Activated CD8-positive, alpha-beta T cell treated with anti-CD3 and anti-CD28 coated beads for 36 hours (primary cell): ENCODE measurements at places on chromosomes 1 and 21. TPM values are rescaled to one million over a fixed set of nuclear protein-coding genes. Genes with fewer than 3 reads are reported as not detected.

DNA sequence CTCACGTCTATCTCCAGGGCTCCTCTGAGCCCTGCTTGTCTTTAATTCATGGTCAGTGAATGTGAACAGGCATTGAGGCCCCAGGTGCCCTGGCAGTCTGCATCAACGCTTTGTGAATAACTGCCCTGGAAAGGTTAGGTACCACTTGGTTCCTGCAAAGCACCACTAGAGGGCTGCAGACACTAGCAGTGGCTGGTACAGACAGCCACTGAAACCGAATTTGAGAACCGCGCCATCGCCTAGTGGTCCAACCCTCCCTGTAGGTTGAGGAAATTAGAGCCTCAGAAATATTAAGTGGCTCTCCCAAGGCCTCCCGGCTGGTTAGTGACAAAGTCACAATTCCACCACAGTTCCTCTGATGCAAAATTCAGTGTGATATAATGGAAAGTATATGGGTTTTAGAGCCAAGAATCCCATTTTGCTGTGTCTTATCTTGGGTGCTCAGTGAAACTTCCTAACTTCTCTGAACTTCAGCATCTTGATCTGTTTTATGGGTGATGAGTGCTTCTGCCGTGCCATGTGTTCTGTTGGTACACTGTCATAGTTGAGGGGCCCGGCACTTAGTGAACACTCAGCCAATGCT is 46.2 kb upstream of the BCL9 start:
- no peaks in the 10 kb centered on the region for H3K36me3 ChIP-seq
- peak; percentile 83 for DNase-seq
- H3K27me3 ChIP-seq: peaks cover 4% of the 10 kb centered on the region

DNA sequence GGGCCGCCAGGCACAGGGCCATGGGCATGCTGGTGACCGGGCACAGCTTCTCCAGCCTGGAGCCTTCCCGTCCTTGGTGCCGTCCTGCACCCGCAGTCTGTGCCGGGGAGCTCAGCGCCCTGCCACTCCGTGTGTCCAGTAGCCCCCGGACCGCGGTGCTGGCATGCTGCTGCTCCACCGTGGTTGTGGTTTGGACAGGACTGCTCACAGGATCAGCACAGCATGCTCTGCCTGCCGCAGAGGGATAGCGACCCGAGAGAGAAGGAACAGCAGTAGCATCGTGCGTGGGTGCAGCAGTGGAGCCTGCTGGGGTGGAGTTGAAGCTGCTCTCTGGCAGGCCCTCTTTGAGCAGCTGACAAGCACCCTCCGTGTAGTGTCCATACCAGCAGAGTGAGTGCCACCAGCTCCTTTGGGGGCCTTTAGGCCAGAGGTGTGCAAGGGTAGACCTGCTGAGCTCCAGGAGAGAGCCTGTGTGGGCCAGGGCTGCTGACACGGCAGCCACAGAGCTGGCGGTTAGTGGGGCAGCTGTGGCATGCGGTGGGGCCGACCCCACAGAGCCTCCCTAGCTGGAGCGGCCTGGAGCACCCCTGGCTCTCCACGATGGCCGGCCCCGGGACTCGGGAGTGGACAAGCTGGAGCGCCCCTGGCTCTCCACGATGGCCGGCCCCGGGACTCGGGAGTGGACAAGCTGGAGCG is 6.4 kb upstream of the PCBP3 start:
- H3K27me3 ChIP-seq: no peaks in the 10 kb centered on the region
- no peaks in the 10 kb centered on the region for H3K36me3 ChIP-seq
- no peak overlapping the region for H3K4me3 ChIP-seq
- H3K27ac ChIP-seq: no peak overlapping the region
- DNase-seq: no peak

DNA sequence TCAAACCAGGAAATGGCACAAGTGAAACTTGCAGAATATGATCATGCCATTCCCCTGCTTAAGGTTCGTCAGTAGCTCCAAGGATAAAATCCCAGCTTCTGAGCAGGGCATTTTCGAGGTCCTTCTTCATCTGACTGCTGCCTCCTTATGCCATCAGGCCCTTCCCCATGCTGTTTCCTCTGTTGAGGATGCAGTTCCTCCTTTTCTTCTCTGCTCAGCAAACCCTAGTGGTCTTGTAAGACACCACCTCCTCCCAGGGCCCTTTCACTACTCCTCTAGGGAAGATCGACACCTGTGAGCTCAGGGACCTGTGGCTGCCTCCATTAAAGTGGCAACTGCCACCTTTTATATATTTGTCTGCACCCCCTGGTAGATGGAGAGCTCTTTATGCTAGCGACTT is 62.1 kb upstream of the JUN start:
- DNase-seq: no peak
- H3K27ac ChIP-seq: no peak overlapping the region
- no peaks in the 10 kb centered on the region for H3K36me3 ChIP-seq
- no peak overlapping the region for H3K4me3 ChIP-seq
- no peaks in the 10 kb centered on the region for H3K4me1 ChIP-seq
- H3K27me3 ChIP-seq: no peaks in the 10 kb centered on the region

GRCh38 chr1:21188235-21188634 is 11.5 kb upstream of the EIF4G3 start:
- H3K27me3 ChIP-seq: peaks cover 3% of the 10 kb centered on the region
- no peaks in the 10 kb centered on the region for H3K4me1 ChIP-seq
- no peak overlapping the region for H3K27ac ChIP-seq
- no peak for DNase-seq
- no peak overlapping the region for H3K4me3 ChIP-seq

- no peaks in the 10 kb centered on the region for H3K36me3 ChIP-seq
- no peak overlapping the region for H3K4me3 ChIP-seq
- H3K27me3 ChIP-seq: peaks cover 7% of the 10 kb centered on the region
- H3K4me1 ChIP-seq: no peaks in the 10 kb centered on the region
Observed at GRCh38 chr1:66540434-66541032, 6.6 kb downstream of the SGIP1 start.

DNA sequence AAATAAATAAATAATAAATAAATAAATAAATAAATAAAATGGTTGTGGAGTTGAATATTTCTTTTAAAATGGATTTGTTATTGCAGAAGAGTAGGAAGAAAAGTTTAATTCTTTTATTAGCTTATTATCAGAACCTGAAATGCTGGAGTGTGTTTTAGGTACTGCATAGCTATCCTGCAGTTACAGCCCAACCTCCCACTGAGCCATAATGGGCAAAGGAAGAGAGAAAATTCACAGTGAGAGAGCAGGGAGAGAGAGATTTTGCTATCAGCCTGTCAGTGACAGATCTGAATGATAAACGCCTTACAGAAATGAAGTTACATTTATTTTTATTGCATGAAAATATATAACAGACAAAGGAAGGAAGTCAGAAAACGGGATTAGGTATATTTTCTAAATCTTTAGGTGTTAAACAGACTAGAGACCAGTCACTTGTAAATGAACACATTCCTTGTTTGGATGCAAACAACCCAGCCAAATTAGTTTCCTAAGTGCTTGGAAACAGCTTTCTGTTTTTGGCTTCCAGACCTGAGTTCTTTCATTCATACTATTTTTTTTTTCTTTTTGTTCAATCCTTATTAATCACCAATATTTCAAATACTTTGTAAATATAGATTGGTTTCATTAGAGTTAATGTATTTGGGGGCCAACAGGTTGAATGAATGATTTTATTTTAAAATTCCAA is 425.3 kb downstream of the USP25 start:
- no peaks in the 10 kb centered on the region for H3K36me3 ChIP-seq
- H3K4me3 ChIP-seq: no peak overlapping the region
- no peaks in the 10 kb centered on the region for H3K4me1 ChIP-seq
- H3K27ac ChIP-seq: no peak overlapping the region
- H3K27me3 ChIP-seq: no peaks in the 10 kb centered on the region

DNA sequence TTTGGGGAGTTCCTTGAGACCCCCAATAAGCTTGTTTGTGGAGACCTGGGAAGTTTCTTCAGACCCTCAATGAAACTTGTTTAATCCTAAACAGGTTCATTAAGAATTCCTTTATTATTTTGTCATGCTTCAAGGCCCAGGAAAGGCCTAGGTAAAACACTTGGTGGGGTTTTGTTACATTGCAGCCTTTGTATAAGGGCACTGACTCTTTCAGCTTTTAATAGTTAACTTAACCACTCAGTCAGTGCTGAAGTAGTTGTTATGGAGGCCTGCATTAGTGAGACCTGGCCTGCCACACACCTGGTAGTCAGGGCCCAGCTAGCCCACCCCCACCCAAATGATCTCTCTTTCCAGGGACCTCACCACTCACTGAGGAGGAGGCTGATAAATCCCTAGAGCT is 103.7 kb downstream of the FCRL5 start:
- H3K27ac ChIP-seq: no peak overlapping the region
- H3K27me3 ChIP-seq: no peaks in the 10 kb centered on the region
- H3K4me1 ChIP-seq: no peaks in the 10 kb centered on the region
- H3K36me3 ChIP-seq: no peaks in the 10 kb centered on the region
- no peak for DNase-seq

DNA sequence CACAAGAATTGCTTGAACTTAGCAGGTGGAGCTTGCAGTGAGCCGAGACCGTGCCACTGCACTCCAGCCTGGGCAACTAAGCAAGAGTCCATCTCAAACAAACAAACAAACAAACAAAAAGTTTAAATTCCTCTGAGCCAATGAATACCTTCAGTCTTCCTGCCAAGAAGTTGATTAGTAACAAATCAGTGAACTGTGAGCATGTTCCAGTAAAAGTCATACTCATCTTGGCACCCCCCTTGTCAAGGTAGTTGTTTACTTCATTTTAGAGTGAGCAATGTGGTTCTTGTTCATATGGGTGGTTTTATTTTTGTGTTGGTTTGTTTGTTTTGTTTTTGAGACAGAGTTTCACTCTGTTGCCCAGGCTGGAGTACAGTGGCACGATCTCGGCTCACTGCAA is 18.0 kb upstream of the SLC2A7 start:
- H3K4me3 ChIP-seq: no peak overlapping the region
- H3K36me3 ChIP-seq: no peaks in the 10 kb centered on the region
- no peak overlapping the region for H3K27ac ChIP-seq
- H3K27me3 ChIP-seq: no peaks in the 10 kb centered on the region
- no peaks in the 10 kb centered on the region for H3K4me1 ChIP-seq

GRCh38 chr21:35370071-35370470 is 321.0 kb upstream of the RUNX1 start:
- H3K27ac ChIP-seq: no peak overlapping the region
- H3K4me3 ChIP-seq: no peak overlapping the region
- H3K27me3 ChIP-seq: no peaks in the 10 kb centered on the region
- no peaks in the 10 kb centered on the region for H3K4me1 ChIP-seq
- DNase-seq: no peak
- no peaks in the 10 kb centered on the region for H3K36me3 ChIP-seq

The TMCC2 gene
- total RNA-seq: 6.6 TPM

The SERTAD4 gene
- total RNA-seq: not detected

The CDCP2 gene
- 0.18 TPM for total RNA-seq

The PEAR1 gene
- total RNA-seq: 0.07 TPM

The KRTAP12-4 gene
- not detected for total RNA-seq

The LCK gene
- 289 TPM for total RNA-seq
